ENCODE measurements at places on chromosomes 2 and 18. TPM values are rescaled to one million over a fixed set of nuclear protein-coding genes. Genes with fewer than 3 reads are reported as not detected.

TMEM37 gene
- 0.33 TPM for total RNA-seq

CAPN14 gene
- not detected for total RNA-seq

PLEK gene
- under 0.01 TPM for total RNA-seq

KIF1A gene
- not detected for total RNA-seq

ENOSF1 gene
- total RNA-seq: 21.9 TPM

SULT1C4 gene
- 20.1 TPM for total RNA-seq

All from vein endothelial cell (primary cell).